ENCODE measurements at places on chromosomes 7 and 10.

DNA sequence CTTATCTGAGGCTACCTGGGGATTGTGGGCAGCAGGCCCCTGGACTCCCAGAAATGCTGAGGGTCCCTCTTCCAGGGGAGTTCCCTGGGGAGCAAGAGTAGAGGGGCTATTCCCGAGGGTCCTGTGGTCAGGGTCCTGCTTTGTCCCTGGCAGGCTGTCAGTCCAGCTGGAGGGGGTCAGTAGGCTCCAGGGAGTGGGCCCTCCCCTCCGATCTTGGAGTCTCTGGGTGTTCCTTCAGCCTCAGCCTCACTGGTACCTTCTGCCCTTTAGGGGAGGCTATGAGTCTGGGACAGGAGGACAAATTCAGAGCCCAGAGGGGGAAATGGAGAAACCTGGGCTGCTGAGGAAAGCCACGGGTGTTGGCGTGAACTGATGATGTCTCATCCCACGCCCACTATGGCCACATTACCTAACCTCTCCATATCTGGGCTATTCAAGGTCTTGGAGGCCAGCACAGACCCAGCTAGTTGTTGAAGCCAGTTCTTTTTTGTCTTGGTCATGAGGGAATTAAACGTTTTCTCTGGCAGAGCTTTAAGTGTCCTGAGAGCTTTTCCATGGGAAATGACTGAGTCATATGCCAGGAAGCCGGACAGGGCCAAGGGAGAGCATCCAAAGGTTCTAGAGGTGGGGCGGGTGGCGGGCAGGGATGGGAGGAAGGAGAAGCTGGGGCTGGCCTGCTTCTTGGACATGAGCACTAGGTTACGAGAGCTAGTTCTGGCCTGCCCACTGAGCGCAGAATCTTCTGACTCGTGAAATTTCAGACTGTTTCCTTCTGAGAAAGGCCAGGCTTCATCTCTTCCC lies 6.2 kb downstream of the CALHM2 start:
- no peak for DNase-seq

DNA sequence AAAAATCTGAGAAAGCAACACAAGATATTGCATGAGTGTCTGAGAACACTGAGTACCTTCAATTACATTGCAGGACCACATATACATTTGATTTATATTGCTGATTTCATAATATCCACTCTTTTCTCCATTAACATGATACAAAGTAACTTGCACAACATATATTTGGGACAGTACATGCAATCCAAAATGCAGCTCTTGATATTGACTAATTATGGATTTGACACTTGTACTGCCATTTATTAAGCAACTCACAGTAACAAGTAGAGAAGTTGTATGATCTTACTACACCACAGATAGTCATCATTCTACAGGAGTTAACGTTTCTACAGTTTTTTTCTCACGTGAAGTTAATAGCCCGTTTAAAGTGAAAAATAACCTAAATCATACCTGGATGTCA lies 46.7 kb downstream of the USP6NL start:
- DNase-seq, result no peak

DNA sequence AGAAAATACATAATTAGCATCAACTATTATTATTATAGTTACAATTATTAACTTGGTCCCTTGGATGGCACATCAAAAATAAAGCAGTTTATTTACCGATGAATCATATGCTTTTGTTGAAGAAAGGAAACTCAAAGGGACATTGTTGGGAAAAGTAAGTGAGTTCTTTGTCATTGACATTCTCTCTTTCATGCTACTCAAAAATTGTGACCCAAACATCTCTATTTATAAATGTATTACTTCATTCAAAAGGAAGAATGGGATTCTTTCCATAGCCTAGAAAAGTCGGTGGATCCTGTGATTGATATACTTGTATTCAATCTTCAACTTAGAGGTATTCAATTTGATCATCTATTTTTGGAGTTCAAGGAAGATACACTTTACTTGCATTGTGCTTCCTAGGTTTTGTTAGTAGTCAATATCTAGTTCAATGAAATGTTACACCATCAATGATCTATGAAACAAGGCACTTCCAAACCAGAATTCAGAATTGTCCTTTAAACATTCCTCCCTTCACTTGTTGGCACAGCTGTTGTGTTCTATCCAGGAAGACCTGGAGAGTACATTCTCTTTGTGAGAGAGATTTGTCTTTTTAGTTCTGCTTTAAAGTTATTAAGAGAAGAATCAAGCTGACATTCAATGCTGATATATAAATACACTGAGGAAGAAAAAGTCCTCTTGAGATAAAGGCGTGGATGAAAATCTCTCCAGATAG lies 235.2 kb downstream of the TMEM26 start:
- no peak for DNase-seq

GRCh38 chr10:16570731-16571130 lies 49.1 kb upstream of the C1QL3 start:
- DNase-seq, result no peak

DNA sequence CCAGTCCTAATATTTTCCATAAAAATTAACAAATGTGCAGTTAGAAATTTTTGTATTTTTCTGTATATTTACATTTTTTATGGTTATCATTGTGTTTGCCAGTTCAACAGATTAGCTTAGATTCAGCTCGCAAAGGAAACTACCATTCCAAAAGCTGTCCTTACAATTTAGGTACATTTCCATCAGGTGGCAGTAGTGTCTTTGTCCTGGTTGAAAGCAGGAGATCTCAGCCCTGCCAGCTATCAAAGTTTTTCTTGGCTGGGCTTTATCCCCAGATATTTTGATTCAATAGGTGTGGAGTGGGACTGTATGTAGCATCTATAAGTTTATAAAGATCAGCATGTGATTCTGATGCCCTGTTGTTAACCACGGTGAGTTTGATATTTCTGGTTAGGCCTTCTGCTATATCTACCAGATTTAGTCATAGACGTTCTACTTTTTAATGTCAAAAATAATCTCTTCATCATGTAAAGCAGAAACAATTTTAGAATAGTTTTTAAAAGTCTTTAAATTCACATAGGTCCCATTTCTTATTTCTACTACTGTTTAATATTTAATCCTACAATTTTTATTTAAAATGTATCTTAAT lies 15.5 kb upstream of the ICA1 start:
- no peak for DNase-seq

- no peak for DNase-seq
Observed at GRCh38 chr10:129171812-129172211, 295.2 kb upstream of the MGMT start.

DNA sequence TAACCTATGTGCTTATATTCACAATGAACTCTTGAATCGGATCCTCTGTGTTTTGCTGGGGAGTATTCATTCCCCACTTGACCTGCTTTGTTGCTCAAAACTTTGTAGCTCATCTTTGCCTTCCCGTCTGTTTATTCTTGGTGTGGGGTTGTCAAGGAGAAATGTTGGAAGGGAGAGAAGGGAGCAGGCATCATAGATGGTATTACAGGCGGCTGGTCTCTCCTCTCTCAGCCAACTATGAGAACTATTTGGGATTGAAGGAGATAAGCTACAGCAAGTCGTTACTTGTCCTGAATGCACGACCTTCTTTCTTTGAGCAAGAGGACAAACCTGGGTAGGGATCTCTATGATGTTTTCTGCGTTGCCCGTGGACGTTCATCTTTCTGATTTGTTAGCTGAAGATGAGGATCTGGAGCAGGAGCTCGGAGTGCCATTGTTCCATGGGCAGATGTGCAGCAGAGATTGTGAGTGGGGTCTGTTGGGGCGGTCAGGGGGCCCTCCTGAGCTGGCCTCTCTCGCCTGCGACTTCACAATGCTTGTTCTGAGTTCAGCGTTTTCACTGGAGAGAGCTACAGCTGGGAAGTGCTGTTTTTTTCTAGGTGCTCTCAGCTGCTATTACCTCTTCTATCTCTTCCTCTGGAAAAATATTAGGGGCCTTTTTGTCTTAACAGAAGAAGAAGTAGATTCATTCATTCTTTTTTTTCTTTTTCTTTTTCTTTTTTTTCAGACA lies 126.9 kb upstream of the KLF6 start:
- no peak for DNase-seq

GRCh38 chr10:24887855-24888231 lies 64.6 kb downstream of the PRTFDC1 start:
- no peak for DNase-seq

DNA sequence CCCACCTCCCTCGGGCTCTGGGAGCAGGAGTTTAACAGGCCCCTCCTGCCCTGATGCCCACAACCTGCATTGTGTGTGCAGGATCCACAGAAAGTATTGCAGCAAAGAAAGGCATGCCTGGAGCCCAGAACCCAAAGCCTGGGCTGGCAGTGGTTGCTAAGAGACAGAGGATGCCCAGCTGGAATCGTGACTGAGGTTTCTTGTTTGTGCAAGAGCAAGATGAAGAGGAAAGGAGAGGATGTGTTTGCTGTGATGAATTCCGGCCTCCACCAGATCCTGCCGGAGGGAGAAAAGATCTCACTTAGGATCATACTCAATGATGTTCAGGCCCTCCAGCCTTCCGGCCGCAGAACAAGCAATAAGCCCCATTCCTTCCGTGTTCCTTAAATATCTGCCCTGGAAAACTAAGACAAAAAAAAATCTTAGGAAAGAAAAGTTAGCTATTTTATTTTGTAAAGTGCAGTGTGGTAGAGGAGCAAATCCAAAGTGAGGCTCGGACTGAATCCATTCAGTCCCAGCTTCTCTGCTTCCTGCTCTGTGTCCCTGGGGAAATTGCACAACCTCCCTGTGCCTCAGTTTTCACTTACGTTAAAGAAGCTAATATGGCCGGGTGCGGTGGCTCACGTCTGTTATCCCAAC lies 57.1 kb downstream of the SLIT1 start:
- DNase-seq, result no peak

GRCh38 chr7:11176985-11177555 lies 203.4 kb downstream of the PHF14 start:
- no peak for DNase-seq

DNA sequence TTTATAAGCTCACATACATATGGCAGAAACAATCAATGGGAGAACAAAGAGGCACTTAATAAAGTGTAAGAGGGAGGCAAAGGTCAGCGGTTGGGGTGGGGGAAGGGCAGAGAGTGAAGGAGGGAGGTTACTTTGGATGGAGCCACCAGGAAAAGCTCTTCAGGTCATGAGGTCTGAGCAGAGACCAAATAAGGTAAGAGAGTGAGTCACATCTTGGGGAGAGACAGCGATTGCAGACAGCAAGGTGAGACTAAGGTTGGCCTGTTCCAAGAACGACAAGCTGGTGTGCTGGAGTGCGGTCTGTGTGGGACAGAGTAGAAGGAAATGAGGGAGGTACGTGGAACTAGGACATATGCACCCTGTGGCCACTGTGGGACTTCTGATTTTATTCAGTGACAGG lies 74.3 kb upstream of the TOMM7 start:
- no peak for DNase-seq

- DNase-seq, result no peak
Observed at GRCh38 chr10:48884179-48885045, 55.2 kb downstream of the LRRC18 start.

DNA sequence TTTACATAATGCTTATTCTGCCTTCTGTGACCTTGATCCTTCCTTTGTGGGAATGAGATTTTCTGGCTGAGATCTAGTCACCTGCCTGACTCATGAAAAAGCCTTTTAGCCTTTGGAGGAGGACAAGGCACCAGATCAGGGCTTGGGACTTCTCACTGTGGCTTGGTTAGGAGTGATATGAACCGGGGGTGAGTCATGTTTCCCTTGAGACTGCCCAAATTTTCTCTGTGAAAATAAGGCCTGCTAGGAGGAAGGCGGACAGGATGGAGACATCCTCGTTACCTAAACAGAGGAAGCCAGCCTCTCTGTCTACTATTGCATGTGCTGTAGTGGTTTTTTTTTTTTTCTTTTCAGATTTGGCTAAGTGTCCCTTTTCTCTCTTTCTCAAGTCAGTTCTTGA lies 57.8 kb downstream of the EVX1 start:
- DNase-seq, result no peak

DNA sequence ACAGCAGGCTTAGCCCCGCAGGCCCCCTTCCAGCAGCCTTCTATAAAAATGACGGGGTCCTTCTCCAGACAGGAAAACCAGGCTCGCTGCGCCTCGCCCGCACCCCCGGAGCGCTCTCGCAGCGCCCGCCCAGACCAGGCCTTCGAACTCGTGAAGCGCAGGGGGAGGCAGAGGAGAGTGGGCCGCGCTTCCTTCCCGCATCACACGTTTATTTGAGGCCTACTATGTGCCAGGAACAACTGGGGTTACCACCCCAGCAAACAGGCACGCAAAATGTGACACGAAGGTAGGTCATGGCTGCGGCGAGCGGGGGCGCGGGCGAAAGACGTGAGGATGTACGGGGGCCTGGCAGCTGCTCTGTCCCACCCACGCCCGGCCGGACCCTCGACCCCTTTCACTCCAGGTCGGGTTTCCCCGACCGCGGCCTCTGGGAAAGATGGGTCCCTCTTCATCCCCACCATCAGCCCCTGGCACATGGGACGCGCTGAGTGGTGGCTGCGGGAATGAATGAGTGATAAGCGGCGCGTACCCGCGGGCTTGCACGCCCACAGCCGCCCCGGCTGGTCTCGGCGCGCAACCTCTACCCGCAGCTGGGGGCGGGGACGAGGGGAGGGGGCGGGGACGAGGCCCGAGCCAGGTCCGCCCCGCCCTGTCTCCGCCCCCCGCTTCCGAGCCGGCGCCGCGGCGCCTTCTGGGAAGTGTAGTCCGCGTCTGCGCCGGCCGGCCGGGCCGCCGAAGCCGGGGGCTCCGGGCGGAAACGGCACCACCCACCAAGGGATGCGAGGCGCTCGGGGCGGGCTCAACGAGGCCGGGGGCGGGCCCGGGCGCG lies 59.1 kb downstream of the ZNF467 start:
- peak; percentile 96 for DNase-seq

DNA sequence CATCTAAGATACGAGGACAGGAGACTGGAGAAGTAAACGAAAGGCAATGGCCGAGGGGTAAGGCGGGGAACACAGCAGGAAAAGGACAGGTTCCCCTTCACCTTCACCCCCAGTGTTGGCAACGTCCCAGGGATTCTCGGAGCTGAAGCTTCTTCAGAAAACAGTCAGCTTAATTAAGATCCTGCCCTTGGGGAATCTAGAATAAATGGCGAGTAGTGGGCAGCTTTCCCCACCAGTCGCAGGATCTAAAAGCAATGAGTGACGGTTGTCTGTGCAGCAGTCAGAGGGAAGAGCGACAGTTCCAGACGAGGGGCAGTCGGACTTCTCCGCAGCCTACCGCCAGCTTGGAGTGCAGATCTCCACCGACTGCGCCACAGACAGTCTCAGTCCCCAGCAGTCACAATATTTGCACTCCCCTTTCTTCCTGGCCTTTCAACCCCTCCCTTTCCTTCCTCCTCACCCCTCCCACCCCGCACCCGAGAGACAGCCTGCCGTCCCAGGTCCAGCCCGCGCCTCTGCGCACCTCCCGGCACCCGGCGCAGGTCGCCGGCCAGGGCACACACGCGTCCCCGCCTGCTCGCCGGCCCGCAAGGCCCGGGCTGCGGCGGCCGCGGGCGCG lies 10.9 kb upstream of the SP8 start:
- DNase-seq, result peak; percentile 43

- DNase-seq, result peak; percentile 48
Observed at GRCh38 chr10:86046845-86047460, 319.6 kb downstream of the GRID1 start.
